ENCODE measurements at places on chromosomes 12 and 14. TPM values are rescaled to one million over a fixed set of nuclear protein-coding genes. Genes with fewer than 3 reads are reported as not detected.
A peak's percentile ranks its signal among the peaks of the same experiment; 100 is the strongest.

GRCh38 chr12:67748743-67749040, 100.1 kb downstream of the DYRK2 start:
- H3K4me3 ChIP-seq, result no peak overlapping the region
- H3K27me3 ChIP-seq, result no peaks in the 10 kb centered on the region
- H3K4me1 ChIP-seq, result peaks cover 25% of the 10 kb centered on the region

DNA sequence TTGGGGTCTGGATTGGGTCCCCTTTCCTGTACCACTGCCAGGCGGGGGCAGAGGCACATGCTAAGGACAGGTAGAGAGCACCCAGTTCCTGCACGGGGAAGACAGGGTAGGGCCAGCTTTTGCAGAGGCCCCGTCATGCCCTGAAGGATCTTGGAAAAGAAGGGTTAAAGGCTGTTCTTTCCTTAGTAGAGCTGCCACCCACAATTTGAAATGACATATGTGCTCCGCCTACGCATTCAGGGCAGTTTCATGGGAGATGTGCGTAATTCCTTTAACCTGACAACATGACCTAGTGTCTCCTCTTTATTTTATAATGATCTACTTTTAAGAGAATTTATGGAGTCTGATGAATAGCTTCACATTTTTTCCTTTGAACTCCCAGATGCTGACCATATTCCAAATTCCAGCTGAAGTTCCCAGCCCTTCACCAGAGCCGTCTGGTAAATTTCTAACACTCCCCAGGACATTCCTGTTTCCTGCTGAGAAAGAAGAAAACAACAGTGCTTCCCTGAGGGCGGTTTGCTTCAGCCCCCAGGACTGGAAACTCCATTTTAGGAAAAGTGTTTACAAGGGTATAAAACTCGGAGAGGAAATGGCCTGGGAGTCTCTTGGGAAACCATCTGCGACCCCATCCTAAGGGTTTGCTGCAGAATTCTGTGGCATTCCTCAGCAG, 58.9 kb upstream of the PLEKHG3 start:
- no peaks in the 10 kb centered on the region for H3K36me3 ChIP-seq
- no peak overlapping the region for H3K4me3 ChIP-seq
- H3K27ac ChIP-seq, result no peak overlapping the region
- DNase-seq, result no peak
- H3K4me1 ChIP-seq, result no peaks in the 10 kb centered on the region

GRCh38 chr14:52848626-52849025, 57.2 kb upstream of the GNPNAT1 start:
- no peaks in the 10 kb centered on the region for H3K36me3 ChIP-seq
- no peak overlapping the region for H3K4me3 ChIP-seq
- no peak for DNase-seq

- H3K4me3 ChIP-seq, result no peak overlapping the region
- DNase-seq, result no peak
- H3K36me3 ChIP-seq, result no peaks in the 10 kb centered on the region
- no peak overlapping the region for H3K27ac ChIP-seq
Measured at GRCh38 chr12:70028515-70028914, 203.5 kb downstream of the MYRFL start.

- H3K4me1 ChIP-seq, result no peaks in the 10 kb centered on the region
- no peak overlapping the region for H3K4me3 ChIP-seq
- H3K27ac ChIP-seq, result no peak overlapping the region
Measured at GRCh38 chr12:15152456-15152855, 68.8 kb downstream of the RERG start.

- H3K27ac ChIP-seq, result no peak overlapping the region
- H3K4me1 ChIP-seq, result no peaks in the 10 kb centered on the region
- no peak overlapping the region for H3K4me3 ChIP-seq
- no peak for DNase-seq
- no peaks in the 10 kb centered on the region for H3K36me3 ChIP-seq
- H3K27me3 ChIP-seq, result no peaks in the 10 kb centered on the region
Measured at GRCh38 chr14:78401866-78402265, 231.7 kb downstream of the NRXN3 start.

- H3K27me3 ChIP-seq, result no peaks in the 10 kb centered on the region
- DNase-seq, result no peak
- H3K27ac ChIP-seq, result no peak overlapping the region
- no peaks in the 10 kb centered on the region for H3K4me1 ChIP-seq
- peaks cover 19% of the 10 kb centered on the region for H3K36me3 ChIP-seq
- H3K4me3 ChIP-seq, result no peak overlapping the region
Measured at GRCh38 chr12:45918818-45919217, 71.6 kb downstream of the SCAF11 start.

DNA sequence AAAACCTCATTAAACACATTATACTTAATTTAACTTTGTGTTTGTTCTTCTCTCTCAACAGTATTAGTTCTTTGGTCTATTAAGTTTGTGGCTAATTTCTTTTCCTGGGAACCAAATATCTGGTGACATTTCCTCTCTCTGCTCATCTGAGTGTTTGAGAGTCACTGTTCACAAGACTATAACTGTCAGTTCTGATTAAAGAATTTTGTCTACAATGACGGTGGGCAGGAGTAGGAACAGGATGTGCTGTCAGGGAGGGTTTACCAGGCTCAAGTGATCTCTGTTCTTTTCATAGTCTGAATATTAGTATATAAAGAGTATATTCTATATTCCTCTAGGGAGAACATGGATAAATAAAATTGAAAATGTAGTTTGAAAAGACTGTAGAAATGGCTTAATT, 92.9 kb downstream of the ALG10B start:
- H3K36me3 ChIP-seq, result no peaks in the 10 kb centered on the region
- DNase-seq, result no peak
- H3K27ac ChIP-seq, result no peak overlapping the region
- no peaks in the 10 kb centered on the region for H3K27me3 ChIP-seq
- no peaks in the 10 kb centered on the region for H3K4me1 ChIP-seq
- no peak overlapping the region for H3K4me3 ChIP-seq

DNA sequence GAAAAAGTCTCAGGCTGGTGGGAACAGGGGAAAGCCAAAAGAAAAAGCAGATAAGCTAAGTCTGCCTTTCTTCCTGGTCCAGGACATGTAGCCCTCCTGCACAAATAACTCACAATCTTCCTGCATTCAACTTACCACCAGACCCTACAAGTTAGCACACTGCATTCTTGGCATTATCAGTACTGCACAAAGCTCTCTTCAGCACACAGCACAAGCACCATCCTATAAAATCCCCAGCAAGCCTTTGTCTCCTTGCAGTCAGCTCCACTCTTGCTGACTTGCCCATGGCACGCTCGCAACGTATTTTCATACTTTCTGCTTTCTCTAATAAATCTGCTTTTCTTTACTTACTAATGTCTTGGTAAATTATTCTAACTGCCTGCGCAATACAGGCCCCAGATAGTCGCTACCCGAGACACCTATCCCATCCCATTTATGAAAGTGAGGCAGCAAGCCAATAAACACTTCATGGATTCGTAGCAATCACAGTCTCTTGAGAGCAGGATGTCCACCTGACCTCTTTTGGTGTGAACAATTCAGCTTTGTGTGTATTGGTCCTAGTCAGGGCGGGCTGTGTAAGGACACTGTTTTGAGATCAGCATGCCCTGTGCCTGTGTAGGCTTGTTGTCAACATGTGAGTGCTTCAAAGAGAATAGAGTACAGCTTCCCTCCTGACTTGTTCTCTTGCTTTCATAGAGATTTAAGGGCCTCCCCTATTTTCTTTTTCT, 49.0 kb downstream of the TMEM117 start:
- H3K36me3 ChIP-seq, result no peaks in the 10 kb centered on the region
- no peak overlapping the region for H3K4me3 ChIP-seq
- H3K4me1 ChIP-seq, result no peaks in the 10 kb centered on the region
- DNase-seq, result no peak
- H3K27ac ChIP-seq, result no peak overlapping the region

GRCh38 chr12:130249376-130249775, 87.1 kb downstream of the FZD10 start:
- no peaks in the 10 kb centered on the region for H3K36me3 ChIP-seq
- H3K27me3 ChIP-seq, result no peaks in the 10 kb centered on the region
- H3K4me3 ChIP-seq, result no peak overlapping the region
- no peaks in the 10 kb centered on the region for H3K4me1 ChIP-seq
- no peak for DNase-seq

- no peak overlapping the region for H3K27ac ChIP-seq
- H3K4me1 ChIP-seq, result peaks cover 16% of the 10 kb centered on the region
- H3K36me3 ChIP-seq, result no peaks in the 10 kb centered on the region
- no peak for DNase-seq
Measured at GRCh38 chr14:55111122-55111708, 17.8 kb upstream of the LGALS3 start.

DNA sequence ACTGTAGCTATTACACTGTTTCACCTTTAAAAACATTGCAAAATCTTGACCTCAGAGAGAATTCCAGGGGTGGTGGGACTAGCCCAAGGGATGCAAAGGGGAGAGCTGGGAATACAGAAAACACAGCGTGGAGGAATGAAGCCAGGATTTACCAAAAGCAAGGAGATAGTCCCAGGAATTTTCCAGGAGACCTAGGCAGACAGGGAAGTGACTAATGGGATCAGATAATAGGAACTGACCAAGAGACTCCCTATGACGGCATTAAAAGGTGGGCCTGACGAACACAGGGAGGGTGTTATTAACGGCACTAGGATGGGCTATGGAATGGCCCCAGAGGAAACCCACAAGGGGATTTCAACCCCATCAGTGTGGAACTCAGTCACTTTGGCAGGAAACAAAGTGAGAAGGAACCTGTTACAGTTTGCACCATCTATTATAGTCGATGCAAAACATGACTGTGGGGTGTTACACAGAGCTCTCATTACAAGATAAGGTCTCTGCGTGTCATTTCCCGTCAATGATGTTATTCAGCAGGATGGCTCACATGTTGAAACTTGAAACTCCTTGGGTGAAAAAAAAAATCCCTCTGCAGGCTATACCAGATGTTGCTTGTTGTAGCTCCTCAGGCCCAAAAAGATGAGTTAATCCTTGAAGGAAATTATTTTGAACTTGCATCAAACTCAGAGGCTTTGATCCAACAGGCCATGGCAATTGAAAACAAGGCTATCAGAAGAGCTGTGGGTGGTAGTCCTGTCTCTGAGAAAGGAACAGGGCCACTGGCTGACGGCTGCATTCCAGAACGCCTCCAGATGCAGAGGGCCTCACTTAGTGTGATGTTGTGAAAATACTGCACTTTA, 58.7 kb downstream of the DRAM1 start:
- H3K4me1 ChIP-seq, result no peaks in the 10 kb centered on the region
- H3K27me3 ChIP-seq, result peaks cover 35% of the 10 kb centered on the region
- H3K27ac ChIP-seq, result no peak overlapping the region
- H3K4me3 ChIP-seq, result no peak overlapping the region

- no peak overlapping the region for H3K4me3 ChIP-seq
- DNase-seq, result no peak
- H3K27me3 ChIP-seq, result no peaks in the 10 kb centered on the region
- H3K27ac ChIP-seq, result no peak overlapping the region
Measured at GRCh38 chr12:124536641-124537040, 30.8 kb downstream of the NCOR2 start.

GRCh38 chr14:68840454-68840853, 47.6 kb upstream of the ZFP36L1 start:
- no peak overlapping the region for H3K4me3 ChIP-seq
- no peak for DNase-seq
- H3K27me3 ChIP-seq, result no peaks in the 10 kb centered on the region
- H3K27ac ChIP-seq, result no peak overlapping the region
- peaks cover 14% of the 10 kb centered on the region for H3K4me1 ChIP-seq

- no peak overlapping the region for H3K27ac ChIP-seq
- H3K4me3 ChIP-seq, result peak overlapping the region; percentile 42
- no peaks in the 10 kb centered on the region for H3K36me3 ChIP-seq
- H3K4me1 ChIP-seq, result peaks cover 53% of the 10 kb centered on the region
Measured at GRCh38 chr12:14928931-14929330, 9.4 kb downstream of the ERP27 start.

DNA sequence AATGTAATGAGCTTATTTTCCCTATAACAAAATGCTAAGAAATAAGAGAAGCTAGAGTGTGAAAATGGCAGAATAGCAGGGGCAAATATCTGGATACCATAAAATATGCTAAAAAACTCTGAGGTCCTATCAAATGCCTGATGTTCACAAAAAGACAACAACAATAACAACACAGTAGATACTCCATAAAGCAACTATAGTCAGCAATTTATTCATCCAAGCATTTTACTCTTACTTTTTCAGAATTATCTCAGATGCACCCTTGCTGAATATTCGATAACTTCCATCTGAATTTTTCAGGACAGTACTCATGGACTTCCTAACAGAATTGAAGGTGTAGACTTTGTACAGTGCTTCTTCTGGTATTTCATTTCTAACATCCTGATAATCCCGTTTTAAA, 88.9 kb downstream of the ATP2B1 start:
- no peaks in the 10 kb centered on the region for H3K27me3 ChIP-seq
- H3K27ac ChIP-seq, result no peak overlapping the region
- H3K4me3 ChIP-seq, result no peak overlapping the region

DNA sequence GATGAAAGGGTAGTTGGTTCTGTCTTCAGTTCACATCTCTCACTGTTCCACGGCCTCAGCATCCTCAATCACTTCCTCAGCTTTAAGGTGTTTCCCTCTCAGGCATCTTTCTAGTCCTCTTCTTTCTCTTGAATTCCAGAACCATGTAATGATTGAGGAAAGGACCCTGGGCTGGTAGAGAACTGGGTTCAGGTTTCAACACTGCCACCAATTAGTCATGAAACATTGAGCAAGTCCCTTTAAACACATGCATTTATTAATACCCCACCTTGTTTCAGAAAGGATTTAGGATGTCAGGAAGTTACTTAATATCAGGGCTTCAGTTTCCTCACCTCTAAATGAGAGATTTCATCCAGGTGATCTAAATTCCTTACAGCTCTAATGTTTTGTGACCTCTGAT, 7.2 kb downstream of the DMAC2L start:
- H3K36me3 ChIP-seq, result peaks cover 2% of the 10 kb centered on the region
- H3K4me1 ChIP-seq, result peaks cover 22% of the 10 kb centered on the region
- no peaks in the 10 kb centered on the region for H3K27me3 ChIP-seq

GRCh38 chr12:49664591-49665239, 41.4 kb downstream of the PRPF40B start:
- peaks cover 7% of the 10 kb centered on the region for H3K4me1 ChIP-seq
- no peaks in the 10 kb centered on the region for H3K36me3 ChIP-seq
- peak; percentile 14 for DNase-seq
- no peak overlapping the region for H3K4me3 ChIP-seq
- H3K27ac ChIP-seq, result no peak overlapping the region
- H3K27me3 ChIP-seq, result no peaks in the 10 kb centered on the region

DNA sequence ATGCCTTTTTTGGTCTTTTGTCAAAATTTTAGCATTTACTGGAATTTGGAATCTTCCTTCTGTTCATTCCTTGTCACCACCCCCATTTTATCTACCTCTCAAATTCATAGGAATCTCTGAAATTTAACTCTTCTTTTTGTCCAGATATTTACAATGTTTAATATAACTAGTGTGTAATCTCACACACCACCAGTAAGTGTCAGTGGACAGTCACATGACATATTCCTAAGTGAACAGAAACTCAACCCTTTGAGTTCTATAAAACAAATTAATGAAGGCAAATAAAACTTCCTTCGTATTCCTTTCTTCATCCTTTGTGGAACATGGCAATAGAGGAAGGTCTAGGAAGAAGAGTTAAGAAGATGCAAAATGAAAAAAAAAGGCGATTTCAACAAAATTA, 26.6 kb downstream of the ATF7 start:
- no peak for DNase-seq
- H3K36me3 ChIP-seq, result no peaks in the 10 kb centered on the region
- H3K4me3 ChIP-seq, result no peak overlapping the region
- H3K4me1 ChIP-seq, result no peaks in the 10 kb centered on the region
- no peaks in the 10 kb centered on the region for H3K27me3 ChIP-seq
- H3K27ac ChIP-seq, result no peak overlapping the region

- no peak for DNase-seq
- H3K27ac ChIP-seq, result no peak overlapping the region
- H3K27me3 ChIP-seq, result no peaks in the 10 kb centered on the region
- no peak overlapping the region for H3K4me3 ChIP-seq
Measured at GRCh38 chr14:76002383-76002782, 16.8 kb downstream of the IFT43 start.

Gene ABHD12B
- not detected for total RNA-seq

Gene BCL7A
- 32.5 TPM for total RNA-seq

Gene ADGRD1
- not detected for total RNA-seq

Gene AICDA
- not detected for total RNA-seq

Gene EML1
- total RNA-seq, result 12.0 TPM

Gene ASPG
- total RNA-seq, result not detected

Gene CCDC197
- not detected for total RNA-seq
